ENCODE measurements at places on chromosomes 2 and 18. TPM values are rescaled to one million over a fixed set of nuclear protein-coding genes. Genes with fewer than 3 reads are reported as not detected.

GRCh38 chr2:38323623-38324022 is 53.5 kb downstream of the ATL2 start:
- no peaks in the 10 kb centered on the region for H3K4me1 ChIP-seq
- no peaks in the 10 kb centered on the region for H3K27me3 ChIP-seq
- H3K36me3 ChIP-seq, result no peaks in the 10 kb centered on the region
- DNase-seq, result no peak
- no peak overlapping the region for H3K27ac ChIP-seq
- H3K4me3 ChIP-seq, result no peak overlapping the region

GRCh38 chr18:57027190-57027708 is 119.6 kb upstream of the BOD1L2 start:
- H3K36me3 ChIP-seq, result peaks cover 5% of the 10 kb centered on the region
- H3K4me1 ChIP-seq, result no peaks in the 10 kb centered on the region
- H3K27me3 ChIP-seq, result no peaks in the 10 kb centered on the region
- H3K4me3 ChIP-seq, result no peak overlapping the region
- DNase-seq, result no peak

DNA sequence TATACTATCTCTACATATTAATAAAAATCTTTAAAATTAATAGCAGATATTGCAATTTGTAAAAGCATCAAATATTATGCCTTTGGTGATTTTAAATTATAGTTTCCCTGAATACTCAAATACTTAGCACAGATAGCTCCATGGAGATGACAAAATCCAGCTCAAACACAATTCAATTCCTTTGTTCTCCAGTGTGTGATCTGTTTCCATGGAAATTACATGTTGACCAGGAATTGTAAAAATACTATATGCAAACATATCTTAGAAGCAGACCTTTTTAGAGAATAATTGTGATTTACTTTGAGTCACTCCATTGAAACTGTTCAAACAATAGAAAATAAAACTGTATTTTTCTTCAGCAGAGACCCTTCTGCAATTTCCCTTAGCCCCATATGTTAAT is 68.3 kb downstream of the FAM161A start:
- no peaks in the 10 kb centered on the region for H3K4me1 ChIP-seq
- H3K4me3 ChIP-seq, result no peak overlapping the region
- DNase-seq, result no peak

FHL2 gene
- polyA plus RNA-seq, result 0.69 TPM

CARF gene
- 3.1 TPM for polyA plus RNA-seq

All from CD8-positive, alpha-beta memory T cell (primary cell).